AML-193 (cell line): ENCODE measurements at places on chromosomes 3 and 15.
A peak's percentile ranks its signal among the peaks of the same experiment; 100 is the strongest.

GRCh38 chr15:56102441-56102840 is 109.0 kb upstream of the NEDD4 start:
- DNase-seq: no peak

GRCh38 chr3:5055357-5056110 is 66.6 kb upstream of the ARL8B start:
- peak; percentile 81 for DNase-seq

- no peak for DNase-seq
Measured at GRCh38 chr3:30455840-30456239, 150.6 kb upstream of the TGFBR2 start.

- no peak for DNase-seq
Measured at GRCh38 chr3:61807865-61808276, 246.5 kb downstream of the PTPRG start.

- DNase-seq: no peak
Measured at GRCh38 chr15:38941399-38941953, 376.9 kb upstream of the RASGRP1 start.

GRCh38 chr3:76387000-76387399 is 601.7 kb upstream of the ZNF717 start:
- no peak for DNase-seq

DNA sequence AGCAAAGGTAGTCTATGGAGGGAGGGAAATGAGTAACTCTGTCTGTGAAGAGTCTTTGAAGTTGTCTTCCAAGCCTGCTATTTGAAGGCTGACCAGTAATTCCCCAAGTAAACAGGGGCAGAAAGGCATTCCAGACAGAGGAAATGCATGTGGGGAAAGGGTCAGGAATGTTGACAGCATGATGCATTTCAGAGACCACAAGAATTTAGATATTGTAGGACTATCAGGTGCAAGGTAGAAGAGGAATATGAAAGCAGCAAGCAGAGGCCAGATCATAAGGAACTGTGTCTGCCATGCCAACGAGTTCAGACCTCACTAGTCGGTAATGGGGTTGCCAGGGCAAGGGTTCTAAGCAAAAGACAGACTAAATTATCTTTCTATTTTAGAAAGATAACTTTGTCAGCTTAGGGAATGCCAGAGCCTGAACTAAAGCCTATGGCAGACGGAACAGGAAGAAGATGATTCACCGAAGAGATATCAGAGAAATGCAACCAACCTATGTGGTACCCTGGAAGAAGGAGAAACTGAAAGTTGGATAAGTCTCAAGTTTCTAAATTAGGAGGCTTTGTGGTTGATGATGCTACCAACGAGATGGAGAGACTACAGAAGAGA is 327.0 kb upstream of the RORA start:
- DNase-seq: no peak

DNA sequence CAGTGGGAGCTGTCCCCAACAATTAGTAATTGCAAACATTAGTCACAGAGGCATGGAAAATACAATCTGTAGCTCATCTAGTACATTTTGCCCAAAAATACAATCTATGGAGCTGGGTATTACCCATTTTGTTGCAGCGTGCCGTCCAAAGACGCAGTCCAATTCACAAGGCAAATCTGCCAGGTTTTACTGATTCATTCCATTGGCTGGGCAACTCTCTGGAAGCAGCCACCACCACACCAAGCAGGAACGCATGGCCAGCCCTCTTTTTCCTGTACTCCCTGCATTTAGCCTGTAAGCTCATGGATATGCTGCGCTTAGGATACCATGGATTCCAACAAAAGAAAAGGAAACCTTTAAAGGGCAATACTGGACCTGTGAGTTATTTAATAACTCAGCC is 60.5 kb upstream of the ARRDC4 start:
- no peak for DNase-seq

DNA sequence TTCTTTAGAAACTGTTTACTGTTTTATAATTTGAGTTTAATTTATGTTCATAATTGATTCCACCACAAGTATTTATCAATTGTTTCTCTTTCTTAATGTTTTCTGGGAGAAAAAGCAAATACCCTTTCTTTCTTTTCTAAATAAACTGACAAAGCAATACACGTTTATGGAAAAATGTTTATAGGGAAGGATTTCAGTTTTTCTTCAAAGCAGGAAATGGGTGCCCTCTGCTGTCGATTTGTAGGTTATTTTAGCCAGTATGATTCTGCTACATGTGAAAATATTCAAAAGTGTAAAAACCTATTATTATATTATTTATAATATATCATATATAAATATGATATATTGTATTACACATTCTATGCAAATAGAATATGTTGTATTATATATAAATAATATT is 921.0 kb upstream of the ROBO1 start:
- peak; percentile 36 for DNase-seq
